Activated CD4-positive, alpha-beta T cell treated with anti-CD3 and anti-CD28 coated beads, Interleukin-2, amount 10 ng/mL, durations not matched to agents 7 days and 5 days (primary cell): ENCODE measurements at places on chromosomes 6 and 20.

GRCh38 chr6:18216411-18216810 lies 47.9 kb downstream of the DEK start:
- no peak for DNase-seq

- no peak for DNase-seq
These were observed 14.3 kb upstream of the CBFA2T2 start for GRCh38 chr20:33475381-33476152.

GRCh38 chr6:157209865-157210530 lies 113.3 kb downstream of the TMEM242 start:
- DNase-seq: no peak

- no peak for DNase-seq
These were observed 17.5 kb downstream of the GSTA2 start for GRCh38 chr6:52745764-52746201.

GRCh38 chr6:11085758-11086435 lies 7.7 kb upstream of the SMIM13 start:
- no peak for DNase-seq
